ENCODE measurements at places on chromosomes 6 and 20.

- no peak for DNase-seq
Observed at GRCh38 chr6:145087034-145087433, 648.3 kb downstream of the EPM2A start.

DNA sequence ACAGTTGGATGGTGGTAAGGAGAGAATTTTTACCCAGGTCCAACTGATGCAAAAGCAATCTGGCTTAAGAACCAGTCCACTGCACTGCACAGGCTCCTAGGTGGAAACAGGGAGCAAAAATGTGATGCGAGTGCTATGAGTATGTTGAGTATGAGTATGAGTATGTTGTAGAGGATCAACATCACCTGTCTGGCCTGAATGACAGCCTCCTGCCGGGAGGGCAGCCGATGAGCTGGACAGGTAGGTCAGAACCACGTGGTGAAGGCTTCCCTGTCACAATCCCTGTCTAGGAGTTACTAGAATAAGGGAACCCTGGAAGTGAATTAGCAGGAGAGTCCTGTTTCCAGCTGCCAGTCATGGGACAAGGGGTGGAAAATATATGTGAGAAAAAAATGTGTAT, 44.3 kb upstream of the SNX9 start:
- DNase-seq = no peak

DNA sequence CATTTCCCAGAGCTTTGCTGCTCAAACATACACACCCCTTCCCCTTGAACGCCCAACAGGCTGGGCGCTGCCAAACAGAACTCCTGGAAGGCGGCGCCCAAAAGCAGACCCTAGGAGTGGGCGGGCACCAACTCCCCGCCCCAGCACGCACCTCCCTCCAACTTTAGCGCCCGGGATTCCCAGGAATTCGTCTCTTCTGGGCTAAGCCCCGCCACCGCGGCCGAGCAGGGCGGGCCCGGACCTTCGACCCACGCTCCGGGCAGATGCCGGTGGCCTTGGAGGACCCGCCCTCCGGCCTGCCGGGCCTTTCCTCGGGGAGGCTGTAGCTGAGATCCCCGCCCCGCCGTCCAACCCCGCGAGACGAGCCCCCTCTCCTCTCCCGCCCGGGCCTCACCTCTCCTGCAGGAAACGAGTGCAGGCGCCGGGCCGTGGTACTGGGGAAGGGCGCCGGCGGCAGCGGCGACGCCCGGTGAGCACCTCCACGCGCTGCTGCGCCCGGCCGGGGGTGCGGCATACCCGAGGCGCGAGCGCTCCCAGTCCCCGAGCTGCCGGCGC, 659 bp downstream of the MCUR1 start:
- no peak for DNase-seq

DNA sequence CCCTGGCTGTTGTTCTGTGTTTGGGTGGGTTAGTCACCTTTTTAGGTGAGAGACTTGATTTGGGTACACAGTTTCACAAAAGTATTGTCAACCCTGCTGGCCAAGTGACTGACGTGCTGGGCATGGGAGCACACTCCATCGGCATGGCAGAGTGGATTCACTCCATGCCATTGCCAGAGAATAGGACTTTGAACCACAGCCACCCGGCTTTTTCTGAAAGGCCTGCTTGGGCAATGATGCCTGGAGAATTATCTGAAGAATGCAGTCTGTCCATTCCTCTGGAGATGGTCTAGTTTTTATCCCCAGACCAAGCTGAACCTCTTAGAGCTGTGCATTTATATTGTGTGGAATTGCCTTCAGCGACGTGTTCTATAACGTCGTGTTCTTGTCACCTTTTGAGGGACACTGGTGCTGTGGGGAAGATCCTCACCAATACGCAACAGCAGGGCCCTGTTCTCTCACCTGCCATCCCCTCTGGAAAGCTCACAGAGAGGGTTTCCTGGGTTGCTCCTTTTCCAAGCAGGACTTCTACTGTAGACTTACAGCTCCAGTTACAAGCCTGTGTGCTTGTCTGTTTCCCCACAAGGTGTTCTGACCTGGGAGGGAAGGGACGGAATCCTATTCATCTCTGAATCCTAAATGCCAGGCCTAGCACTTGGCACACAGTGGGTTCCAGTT, 183.4 kb upstream of the AKAP12 start:
- DNase-seq = no peak

- DNase-seq = no peak
Observed at GRCh38 chr6:74408844-74409243, 712.8 kb downstream of the CD109 start.

DNA sequence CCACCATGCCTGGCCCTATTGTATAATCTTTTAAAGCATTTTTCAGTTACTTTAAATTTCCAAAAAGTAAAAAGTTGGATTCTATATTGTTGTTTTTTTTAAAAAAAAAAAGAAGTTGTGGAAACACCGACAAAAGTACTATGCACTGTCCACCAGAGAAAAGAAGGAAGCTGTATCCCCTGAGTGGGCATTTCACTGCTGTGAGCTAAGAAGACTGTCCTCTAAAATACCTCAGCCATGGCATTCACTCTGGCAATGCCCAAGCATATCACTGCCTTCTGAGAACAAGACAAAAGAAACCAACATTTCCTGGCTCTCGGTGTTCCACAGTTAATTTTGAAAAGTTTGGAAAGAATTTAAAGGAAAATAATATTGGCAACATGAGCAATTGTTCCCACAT, 117.8 kb downstream of the IPCEF1 start:
- DNase-seq = no peak

- DNase-seq = no peak
Observed at GRCh38 chr6:45606831-45607400, 229.2 kb upstream of the SUPT3H start.

DNA sequence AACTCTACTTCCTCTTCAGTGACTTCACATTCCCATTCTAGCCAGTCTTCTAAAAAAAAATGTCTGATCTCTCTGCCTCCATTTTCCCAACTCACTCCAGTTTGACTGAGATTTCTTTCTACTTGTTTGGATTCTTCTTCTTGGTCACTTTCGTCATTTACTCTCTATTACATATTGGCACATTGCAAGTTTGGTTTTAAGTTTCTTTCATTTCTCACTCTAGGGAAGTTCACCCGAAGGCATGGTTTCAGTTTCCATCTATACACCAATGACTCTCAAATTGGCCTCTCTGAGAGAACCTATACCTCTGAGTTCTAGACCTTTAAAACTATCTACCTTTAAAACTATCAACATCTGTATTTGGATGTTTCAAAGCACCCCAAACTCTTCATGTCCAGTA, 51.3 kb downstream of the CD109 start:
- DNase-seq = no peak

DNA sequence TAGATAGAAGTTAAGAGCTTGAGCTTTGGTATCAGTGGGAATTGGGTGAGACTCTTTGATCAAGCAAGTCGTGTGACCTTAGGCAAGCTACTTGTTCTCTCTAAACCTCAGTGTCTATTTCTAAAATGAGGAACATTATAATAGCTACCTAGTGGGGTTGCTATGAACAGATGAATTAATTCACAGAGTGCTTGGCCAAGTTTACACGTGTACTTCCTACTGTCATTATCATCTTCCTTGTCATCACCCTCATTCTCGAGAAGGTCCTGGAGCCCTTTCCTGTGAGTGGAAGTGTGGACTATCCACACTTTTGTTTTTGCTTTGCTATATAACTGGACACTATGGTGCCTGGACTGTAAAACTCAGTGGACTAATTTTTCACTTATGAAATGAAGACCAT, 64.0 kb downstream of the BCKDHB start:
- no peak for DNase-seq

- no peak for DNase-seq
Observed at GRCh38 chr6:55277646-55278045, 49.6 kb upstream of the GFRAL start.

DNA sequence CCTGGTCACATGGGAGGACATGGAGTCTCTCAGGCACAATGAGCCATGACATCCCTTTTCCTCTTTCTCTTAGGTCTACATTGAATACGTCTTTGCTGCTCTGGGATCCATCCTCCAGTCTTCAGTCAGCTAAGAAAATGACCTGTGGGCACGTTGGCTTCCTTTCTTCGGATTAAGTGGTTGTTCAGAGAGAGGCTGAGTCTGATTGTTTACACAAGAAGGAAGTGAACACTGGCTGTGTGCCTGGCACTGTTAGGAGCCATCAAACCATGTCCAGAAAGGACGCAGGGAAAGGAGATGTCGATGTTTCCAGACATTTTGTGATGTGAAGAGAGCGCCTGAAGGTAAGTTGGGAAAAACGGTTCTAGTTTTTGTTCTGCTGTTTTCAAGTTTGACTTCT, 309.9 kb upstream of the CDYL start:
- no peak for DNase-seq

DNA sequence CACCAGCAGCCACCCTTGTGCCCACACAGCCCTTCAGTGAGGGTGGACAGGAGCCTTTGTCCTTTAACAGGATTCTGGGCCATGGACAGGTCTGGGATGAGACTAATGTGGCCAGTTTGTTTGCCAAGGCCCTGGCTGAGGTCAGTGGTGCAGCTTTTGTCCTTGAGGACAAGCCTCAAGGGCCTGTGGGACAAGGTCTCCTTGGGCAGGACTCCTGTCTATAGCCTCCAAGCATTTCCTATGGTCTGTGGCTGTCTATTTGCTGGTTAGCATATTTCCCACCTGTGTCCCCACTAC, 44.1 kb downstream of the SUN5 start:
- DNase-seq = no peak

DNA sequence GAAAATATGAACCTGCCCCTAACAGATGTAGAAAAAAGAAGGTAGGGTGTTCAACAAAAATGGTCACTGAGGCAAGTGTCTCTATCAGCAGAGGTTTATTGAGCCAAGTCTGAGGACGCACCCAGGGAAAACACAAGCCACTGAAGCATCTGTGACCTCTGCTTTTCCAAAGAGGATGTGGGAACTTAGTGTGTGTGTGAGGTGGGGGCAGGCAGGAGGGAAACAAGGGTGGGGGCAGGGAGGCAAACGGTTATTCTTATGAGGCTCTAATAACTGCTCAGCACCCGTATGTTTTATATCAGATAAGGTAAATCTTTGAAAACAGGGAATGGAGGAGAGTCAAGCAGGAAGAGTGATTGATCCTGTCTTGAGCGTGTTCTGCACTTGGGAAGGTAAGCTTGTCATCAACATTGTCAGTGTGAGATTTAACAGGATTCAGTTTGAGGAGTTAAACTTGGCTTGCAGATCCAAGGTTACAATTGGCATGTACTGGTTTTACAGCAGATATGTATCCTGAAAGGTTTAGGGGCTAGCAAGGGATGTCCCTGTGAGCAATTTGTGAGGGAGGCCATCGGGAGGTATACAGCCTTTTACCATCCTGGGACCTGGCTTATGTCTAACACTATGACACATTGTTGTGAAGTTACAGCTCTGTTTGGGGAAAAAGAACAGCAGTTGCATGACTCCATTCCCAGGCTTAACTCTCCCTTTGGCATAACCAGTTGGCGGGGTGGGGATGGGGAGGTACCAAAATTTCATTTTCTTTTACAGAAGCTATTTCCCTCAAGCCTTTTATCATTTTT, 33.7 kb downstream of the NINL start:
- no peak for DNase-seq

GRCh38 chr20:44309763-44310663, 989 bp downstream of the FITM2 start:
- no peak for DNase-seq

GRCh38 chr6:144033816-144034735, 26.0 kb upstream of the PLAGL1 start:
- no peak for DNase-seq

DNA sequence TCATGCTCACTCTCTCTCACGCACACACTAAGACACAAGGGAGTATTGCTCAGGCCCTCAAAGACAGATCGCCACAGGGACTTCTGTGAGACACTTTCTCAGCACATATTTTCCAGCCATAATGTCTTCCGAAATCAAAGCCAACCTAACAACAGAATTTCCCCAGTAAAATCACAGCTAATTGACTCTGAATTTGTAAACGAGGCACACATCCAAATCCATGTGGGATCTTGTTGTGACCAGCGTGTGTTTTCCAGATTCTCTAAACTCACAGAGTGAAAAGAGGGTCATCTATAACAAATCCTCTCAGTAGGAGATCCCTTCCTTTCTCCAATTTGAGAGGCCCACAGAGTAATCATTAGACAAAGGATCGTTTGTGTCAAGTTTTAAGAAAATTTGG, 280.4 kb downstream of the PACRG start:
- no peak for DNase-seq

- DNase-seq = no peak
Observed at GRCh38 chr6:55992546-55992945, 117.2 kb upstream of the BMP5 start.

DNA sequence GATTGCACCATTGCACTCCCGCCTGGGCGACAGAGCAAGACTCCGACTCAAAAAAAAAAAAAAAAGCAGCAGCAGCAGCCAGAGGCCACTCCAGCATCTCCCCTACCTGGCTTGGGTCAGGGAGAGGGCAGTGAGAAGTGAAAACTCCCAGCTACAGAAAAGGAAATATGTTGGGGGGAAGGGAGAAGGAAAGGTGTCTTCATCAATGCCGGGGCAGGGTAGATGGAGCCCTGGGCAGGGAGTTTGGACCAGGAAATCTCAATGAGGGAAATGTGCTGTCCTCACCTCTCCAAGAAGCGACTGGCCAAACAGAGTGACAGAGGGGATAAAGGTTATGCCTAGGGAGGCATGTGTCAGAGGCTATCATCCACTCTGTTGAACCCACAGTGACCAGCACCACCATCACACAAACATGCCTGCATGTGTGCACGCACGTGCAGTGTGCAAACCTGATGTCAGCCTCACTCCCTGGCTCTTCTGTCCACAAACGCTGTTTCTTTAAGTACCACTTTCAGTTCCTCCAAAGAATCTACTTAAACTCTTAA, 887 bp upstream of the AIF1 start:
- no peak for DNase-seq

DNA sequence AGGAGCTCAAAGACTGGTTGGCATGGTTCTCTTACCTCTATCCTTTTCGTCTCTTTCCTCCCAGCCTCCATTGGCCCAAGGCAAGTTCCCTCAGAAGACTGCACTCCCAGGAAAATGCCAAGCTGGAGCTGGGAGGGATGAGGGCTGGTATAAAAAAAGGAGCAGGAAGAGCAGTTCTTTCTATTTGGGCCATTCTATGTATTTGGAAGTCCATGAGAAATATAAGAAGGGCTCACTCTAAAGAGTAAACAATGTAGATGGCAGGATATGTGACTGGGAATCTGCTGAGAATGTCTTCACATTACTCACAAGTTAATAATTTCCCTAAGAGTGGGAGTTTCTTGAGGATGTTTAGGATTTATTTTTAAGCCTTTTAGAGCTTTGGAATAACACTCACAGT, 36.6 kb upstream of the ADTRP start:
- DNase-seq = no peak
